ENCODE measurements at places on chromosomes 6 and 20.

- no peak for DNase-seq
- H3K27ac ChIP-seq, result no peak overlapping the region
- peaks cover 2% of the 10 kb centered on the region for H3K4me1 ChIP-seq
- peaks cover 25% of the 10 kb centered on the region for H3K27me3 ChIP-seq
- no peaks in the 10 kb centered on the region for H3K36me3 ChIP-seq
Observed at GRCh38 chr6:129759796-129760605, 50.0 kb upstream of the ARHGAP18 start.

DNA sequence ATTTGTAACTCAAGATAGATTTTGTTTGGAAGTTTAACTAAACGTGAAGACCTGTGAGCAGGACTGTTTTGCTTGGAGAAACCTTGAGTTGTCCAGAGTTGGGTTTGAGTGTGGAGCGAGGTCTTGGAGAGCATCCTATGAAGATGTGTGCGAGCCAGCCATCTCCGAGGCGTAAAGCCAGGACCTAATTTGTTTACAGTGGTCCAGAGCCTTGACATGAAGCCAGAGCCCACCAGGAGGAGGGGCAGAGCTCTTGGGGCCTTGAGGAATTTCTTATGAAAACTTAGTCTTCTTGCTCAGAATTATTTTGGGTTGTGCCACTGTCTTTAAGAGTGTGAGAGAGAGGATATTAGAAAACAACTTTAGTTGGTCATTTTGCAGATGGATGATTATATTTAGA is 6.3 kb downstream of the CHMP4B start:
- H3K4me3 ChIP-seq, result no peak overlapping the region
- H3K36me3 ChIP-seq, result peaks cover 42% of the 10 kb centered on the region
- H3K27me3 ChIP-seq, result no peaks in the 10 kb centered on the region
- peak overlapping the region; percentile 0 for H3K27ac ChIP-seq
- DNase-seq, result no peak

- no peaks in the 10 kb centered on the region for H3K4me1 ChIP-seq
- H3K36me3 ChIP-seq, result no peaks in the 10 kb centered on the region
- DNase-seq, result no peak
Observed at GRCh38 chr6:95091823-95092436, 485.4 kb upstream of the MANEA start.

DNA sequence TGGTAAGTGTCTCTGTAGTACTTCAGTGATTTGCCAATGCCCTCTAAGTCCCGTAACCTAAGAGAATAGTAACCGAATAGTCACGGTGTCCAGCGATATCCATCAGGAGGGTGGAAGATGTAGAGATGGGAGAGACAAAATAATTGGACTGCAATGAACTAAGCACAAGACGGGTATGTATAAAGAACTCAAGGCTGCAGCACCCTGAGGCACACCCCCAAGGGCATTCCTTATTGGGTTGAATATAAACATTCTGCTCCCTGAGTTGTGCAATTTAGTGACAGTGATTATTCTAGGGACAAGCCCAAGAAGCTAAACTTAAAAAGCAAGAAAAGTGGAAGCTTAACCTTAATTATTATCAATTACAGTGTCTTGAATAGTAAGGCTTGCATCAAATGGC is 14.6 kb downstream of the DST start:
- no peaks in the 10 kb centered on the region for H3K36me3 ChIP-seq
- no peak for DNase-seq
- no peaks in the 10 kb centered on the region for H3K27me3 ChIP-seq
- H3K4me1 ChIP-seq, result no peaks in the 10 kb centered on the region
- H3K27ac ChIP-seq, result no peak overlapping the region

DNA sequence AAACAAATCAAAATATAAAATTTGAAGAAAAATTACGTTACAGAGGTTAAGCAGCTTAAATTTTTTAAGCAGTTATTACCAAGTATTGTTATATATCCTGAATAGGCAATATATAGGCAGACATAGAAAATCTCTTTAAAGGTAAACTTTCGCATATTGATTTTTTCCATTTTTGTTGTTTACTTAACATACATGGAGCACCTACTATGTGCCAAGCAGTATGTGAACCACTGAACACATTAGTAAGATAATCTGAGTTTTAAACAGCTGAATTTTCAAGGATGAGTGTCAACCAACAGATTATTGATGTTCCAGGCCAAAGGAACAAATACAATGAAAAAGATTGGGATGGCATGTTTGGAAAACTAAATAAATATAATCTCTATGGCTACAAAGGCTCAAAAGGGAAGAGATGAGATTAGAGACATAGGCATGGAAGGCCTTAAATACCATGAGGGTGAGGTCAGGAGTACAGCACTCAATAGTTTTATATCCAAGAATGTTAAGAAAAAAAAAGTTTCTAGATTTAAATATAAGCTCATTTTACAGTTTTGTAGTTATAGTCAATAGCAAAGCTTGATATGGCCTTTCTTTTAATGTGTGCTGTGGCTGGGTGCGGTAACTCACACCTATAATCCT is 277.5 kb downstream of the PTPRK start:
- no peak for DNase-seq
- no peaks in the 10 kb centered on the region for H3K27me3 ChIP-seq
- H3K4me1 ChIP-seq, result peaks cover 10% of the 10 kb centered on the region
- H3K27ac ChIP-seq, result no peak overlapping the region

- H3K4me1 ChIP-seq, result peaks cover 29% of the 10 kb centered on the region
- H3K27ac ChIP-seq, result peak overlapping the region; percentile 92
- peaks cover 11% of the 10 kb centered on the region for H3K27me3 ChIP-seq
- peak; percentile 72 for DNase-seq
Observed at GRCh38 chr20:1802385-1803060, 92.7 kb upstream of the SIRPA start.

GRCh38 chr6:134431421-134431859 is 113.5 kb upstream of the SGK1 start:
- H3K4me1 ChIP-seq, result peaks cover 9% of the 10 kb centered on the region
- no peaks in the 10 kb centered on the region for H3K27me3 ChIP-seq
- no peak overlapping the region for H3K27ac ChIP-seq
- DNase-seq, result no peak
- H3K36me3 ChIP-seq, result no peaks in the 10 kb centered on the region
- no peak overlapping the region for H3K4me3 ChIP-seq

GRCh38 chr20:20503777-20504530 is 136.1 kb downstream of the INSM1 start:
- H3K27ac ChIP-seq, result no peak overlapping the region
- H3K36me3 ChIP-seq, result peaks cover 32% of the 10 kb centered on the region
- H3K4me3 ChIP-seq, result no peak overlapping the region
- H3K27me3 ChIP-seq, result no peaks in the 10 kb centered on the region
- H3K4me1 ChIP-seq, result no peaks in the 10 kb centered on the region
- no peak for DNase-seq

DNA sequence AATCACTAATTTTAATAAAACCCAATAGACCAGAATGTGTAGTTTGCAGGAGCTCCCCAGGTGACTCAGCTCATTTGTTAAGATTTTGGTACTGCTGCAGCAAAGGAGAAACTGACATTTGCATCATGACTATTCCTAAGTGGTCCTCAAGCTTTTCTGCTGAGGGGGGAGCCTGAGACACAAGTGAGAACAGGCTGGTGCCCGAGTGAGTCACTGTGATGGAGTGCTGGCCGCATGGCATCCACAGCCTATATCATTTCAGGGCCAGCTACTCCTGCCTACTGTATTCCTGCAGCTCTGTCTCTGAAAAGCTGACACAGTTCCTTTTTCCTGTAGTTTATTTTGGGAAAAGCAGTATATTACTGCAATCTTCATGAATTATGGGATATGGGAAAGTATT is 113.7 kb upstream of the ENPP5 start:
- H3K27me3 ChIP-seq, result peaks cover 11% of the 10 kb centered on the region
- no peak overlapping the region for H3K27ac ChIP-seq
- H3K4me3 ChIP-seq, result no peak overlapping the region
- H3K4me1 ChIP-seq, result peaks cover 2% of the 10 kb centered on the region
- no peak for DNase-seq

GRCh38 chr6:48378884-48379407 is 267.9 kb upstream of the PTCHD4 start:
- H3K27ac ChIP-seq, result no peak overlapping the region
- H3K27me3 ChIP-seq, result no peaks in the 10 kb centered on the region
- H3K4me1 ChIP-seq, result no peaks in the 10 kb centered on the region
- no peaks in the 10 kb centered on the region for H3K36me3 ChIP-seq

DNA sequence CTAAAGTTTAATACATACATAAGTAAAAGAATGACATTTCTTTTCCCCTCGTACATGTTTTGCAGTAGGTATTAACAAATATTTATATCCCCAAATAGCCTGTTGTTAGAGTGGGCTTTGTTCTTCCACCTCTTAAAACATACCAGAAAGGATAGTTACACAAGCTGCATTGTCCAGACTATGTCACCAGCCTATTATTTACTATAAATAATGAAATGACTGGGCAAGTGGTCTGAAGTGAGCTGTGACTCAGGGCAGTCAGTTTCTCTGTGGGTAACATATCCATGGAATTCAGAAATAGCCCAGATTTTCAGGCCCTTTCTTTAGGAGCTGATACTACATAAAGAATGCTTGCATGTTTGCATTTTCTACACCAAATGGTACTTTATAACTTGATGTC is 60.1 kb downstream of the FUT9 start:
- H3K27me3 ChIP-seq, result no peaks in the 10 kb centered on the region
- H3K4me1 ChIP-seq, result no peaks in the 10 kb centered on the region
- no peak overlapping the region for H3K4me3 ChIP-seq
- no peaks in the 10 kb centered on the region for H3K36me3 ChIP-seq
- H3K27ac ChIP-seq, result no peak overlapping the region
- no peak for DNase-seq

- H3K4me3 ChIP-seq, result no peak overlapping the region
- H3K4me1 ChIP-seq, result peaks cover 14% of the 10 kb centered on the region
- peaks cover 79% of the 10 kb centered on the region for H3K27me3 ChIP-seq
- no peak overlapping the region for H3K27ac ChIP-seq
- H3K36me3 ChIP-seq, result no peaks in the 10 kb centered on the region
Observed at GRCh38 chr20:63036291-63036690, 29.5 kb upstream of the BHLHE23 start.

- no peak for DNase-seq
- H3K36me3 ChIP-seq, result no peaks in the 10 kb centered on the region
- no peaks in the 10 kb centered on the region for H3K4me1 ChIP-seq
- H3K4me3 ChIP-seq, result no peak overlapping the region
Observed at GRCh38 chr6:130676077-130676772, 151.0 kb upstream of the SMLR1 start.

DNA sequence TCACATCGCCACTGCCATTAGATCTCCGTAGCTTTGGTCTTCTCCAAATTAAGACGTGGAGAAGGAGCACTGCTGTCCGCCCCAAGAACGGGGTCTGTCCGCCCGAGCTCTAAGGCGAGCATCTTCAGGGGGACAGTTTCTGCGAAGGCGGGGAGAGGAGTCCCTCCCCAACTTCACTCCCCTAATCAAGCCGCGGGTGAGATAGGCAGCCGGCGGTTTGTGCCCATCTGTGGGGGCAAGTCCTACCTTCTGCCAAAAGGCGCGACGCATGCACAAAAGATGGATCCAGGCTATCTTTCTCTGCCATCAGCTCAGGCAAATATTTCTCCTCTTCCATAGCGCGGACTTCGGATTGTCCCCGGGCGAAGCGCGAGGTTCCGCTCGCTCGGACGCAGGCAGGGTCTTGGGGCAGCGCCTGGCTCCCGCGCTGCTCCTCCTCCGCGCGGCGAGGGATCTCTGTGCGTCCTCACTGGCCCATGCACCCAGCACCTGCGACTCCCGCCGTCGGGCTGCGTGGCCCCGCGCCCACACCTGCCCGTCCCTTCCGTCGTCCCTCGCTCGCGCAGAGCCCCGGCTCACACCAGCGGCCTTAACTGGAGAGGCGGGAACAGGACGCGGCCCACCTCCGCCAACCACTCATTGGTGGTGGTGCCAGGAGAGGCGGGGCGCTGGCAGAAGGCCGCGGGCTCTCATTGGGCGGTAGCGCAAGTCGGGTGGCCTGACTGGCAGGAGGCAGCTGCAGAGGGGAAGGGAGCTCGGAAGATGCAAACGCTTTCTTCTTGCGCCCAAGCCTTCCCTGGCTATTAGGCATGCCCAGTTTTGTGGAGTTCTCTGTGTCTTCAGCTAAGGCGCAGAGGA is at the start of gene KHDRBS2:
Gene KHDRBS2 (minus strand): TSS at position 614 of the 858 bp plus-strand sequence.
- peak within 1 kb of the TSS; percentile 92 for H3K4me3 ChIP-seq
- peaks cover 17% of the 10 kb centered on the region for H3K4me1 ChIP-seq
- H3K27ac ChIP-seq, result peak within 1 kb of the TSS; percentile 93
- no peaks in the 10 kb centered on the region for H3K27me3 ChIP-seq
- peak; percentile 95 for DNase-seq

- no peaks in the 10 kb centered on the region for H3K36me3 ChIP-seq
- peak; percentile 56 for DNase-seq
- peaks cover 5% of the 10 kb centered on the region for H3K4me1 ChIP-seq
- no peaks in the 10 kb centered on the region for H3K27me3 ChIP-seq
Observed at GRCh38 chr6:38493931-38494547, 145.7 kb downstream of the BTBD9 start.

DNA sequence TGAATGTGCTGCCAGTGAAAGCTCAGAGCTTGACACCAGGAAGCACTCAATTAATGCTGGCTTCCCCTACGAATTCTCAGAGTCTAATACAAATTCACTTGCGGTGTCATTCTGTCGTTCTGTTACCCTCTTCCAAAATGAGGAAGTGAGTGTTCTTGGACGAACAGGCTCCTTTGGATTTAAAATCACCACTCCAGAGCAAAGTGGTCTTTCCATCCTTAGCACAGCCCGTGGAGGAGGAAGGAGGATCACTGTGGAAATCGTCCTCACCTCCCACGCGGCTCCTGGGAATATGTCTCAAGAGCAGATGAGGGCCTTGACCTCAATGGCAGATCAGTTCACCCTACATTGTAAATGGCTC is 41.7 kb downstream of the RIOK1 start:
- no peak for DNase-seq
- no peak overlapping the region for H3K4me3 ChIP-seq
- peaks cover 5% of the 10 kb centered on the region for H3K4me1 ChIP-seq

DNA sequence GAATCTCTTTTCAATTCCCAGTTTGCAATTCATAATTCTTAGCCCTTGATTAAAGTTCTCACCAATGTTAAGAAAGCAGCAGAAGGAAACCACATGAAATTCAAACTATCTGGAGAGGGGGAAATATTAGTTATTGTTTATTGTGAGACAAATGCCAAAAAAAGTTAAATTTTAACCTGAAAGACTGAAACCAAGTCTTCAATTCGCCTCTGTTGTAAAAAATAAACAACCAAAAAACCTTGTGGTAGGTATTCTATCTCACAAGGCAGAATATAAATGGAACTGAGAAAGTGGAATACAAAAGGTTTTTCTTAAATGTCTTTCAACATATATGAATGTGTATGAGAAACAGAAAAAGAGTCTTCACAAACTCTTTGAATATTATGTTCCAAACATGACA is 24.8 kb downstream of the TMX4 start:
- no peaks in the 10 kb centered on the region for H3K4me1 ChIP-seq
- H3K4me3 ChIP-seq, result no peak overlapping the region
- no peaks in the 10 kb centered on the region for H3K27me3 ChIP-seq
- peaks cover 33% of the 10 kb centered on the region for H3K36me3 ChIP-seq

GRCh38 chr6:6663421-6664135 is 75.1 kb downstream of the LY86 start:
- DNase-seq, result no peak
- H3K36me3 ChIP-seq, result no peaks in the 10 kb centered on the region
- peaks cover 5% of the 10 kb centered on the region for H3K4me1 ChIP-seq
- H3K4me3 ChIP-seq, result no peak overlapping the region
- H3K27ac ChIP-seq, result no peak overlapping the region
- H3K27me3 ChIP-seq, result no peaks in the 10 kb centered on the region

GRCh38 chr6:157162766-157163433 is 160.4 kb downstream of the TMEM242 start:
- no peak overlapping the region for H3K27ac ChIP-seq
- no peak overlapping the region for H3K4me3 ChIP-seq
- no peaks in the 10 kb centered on the region for H3K27me3 ChIP-seq
- no peaks in the 10 kb centered on the region for H3K4me1 ChIP-seq
